KG1 (cell line): ENCODE measurements at places on chromosomes 5 and 9.

DNA sequence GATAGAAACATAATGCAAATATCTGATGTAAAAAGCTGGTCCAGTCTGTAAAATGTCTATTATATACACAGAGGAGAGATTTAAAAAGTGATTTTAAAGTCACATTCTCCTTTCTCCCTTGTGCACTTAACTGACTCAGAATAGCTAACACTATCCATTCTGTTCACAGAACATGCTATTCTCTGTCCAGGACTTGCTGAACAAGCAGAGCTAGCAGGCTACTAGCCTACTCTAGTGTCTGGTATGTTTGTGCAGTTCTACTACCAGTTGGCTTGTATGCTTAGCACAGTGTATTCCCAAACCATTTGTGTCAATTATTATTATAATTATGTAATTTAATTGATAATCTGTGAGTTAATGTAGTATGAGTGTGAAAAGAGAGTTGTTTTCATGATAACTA lies 161.7 kb upstream of the NUDT12 start:
- DNase-seq: no peak

DNA sequence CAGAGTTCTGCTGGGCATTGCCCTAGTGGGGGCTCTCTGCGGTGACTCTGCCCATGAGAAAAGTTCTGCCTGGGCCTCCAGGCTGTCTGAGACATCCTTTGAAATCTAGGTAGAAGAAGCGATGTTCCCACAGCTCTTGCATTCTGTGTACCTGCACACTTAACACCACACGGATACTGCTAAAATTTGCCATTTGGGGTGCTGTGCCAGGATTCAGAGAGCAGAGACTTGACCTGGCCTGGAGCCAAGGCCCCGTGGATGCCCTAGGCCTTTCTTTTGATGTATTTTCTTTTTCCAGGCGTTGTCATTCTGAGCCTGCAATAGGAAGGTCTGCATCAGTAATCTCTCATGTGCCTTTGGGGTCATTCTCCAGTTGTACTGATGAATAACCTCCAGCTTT lies 89.3 kb upstream of the IL12B start:
- DNase-seq: no peak

DNA sequence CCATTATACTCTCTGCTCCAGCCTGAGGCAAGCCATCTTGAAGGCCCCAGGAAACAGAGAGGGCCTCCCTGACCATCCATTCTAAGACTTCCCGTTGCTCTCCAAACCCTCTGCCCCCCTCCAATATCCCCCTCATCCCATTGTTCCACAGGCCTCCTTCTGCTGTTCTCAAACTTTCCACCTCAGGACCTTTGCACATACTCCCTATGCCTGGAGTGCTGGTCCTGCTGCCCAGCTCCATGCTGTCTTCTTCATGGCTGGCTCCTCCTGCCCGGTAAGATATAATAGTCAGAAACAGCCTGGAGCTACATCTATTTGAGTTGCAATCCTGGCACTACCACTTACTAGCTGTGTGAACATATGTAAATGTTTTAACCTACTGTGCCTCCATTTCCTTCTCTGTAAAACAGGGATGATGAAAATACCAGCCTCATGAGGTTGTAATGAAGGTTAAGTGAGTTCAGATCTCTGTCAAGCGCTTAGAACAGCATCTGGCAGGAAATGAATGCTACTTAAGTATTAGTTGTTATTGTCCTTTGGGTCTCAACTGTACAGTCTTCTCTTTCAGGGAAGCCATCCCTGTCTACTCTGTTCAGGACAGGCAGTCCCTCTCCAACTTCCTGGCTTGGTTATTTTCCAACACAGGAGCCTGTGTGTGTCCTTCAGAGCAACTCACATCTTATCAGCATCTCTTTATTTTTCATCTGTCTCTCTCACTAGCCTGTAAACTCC lies 45.8 kb downstream of the TMOD1 start:
- DNase-seq: no peak

GRCh38 chr9:20725675-20726074 lies 41.6 kb downstream of the FOCAD start:
- no peak for DNase-seq

DNA sequence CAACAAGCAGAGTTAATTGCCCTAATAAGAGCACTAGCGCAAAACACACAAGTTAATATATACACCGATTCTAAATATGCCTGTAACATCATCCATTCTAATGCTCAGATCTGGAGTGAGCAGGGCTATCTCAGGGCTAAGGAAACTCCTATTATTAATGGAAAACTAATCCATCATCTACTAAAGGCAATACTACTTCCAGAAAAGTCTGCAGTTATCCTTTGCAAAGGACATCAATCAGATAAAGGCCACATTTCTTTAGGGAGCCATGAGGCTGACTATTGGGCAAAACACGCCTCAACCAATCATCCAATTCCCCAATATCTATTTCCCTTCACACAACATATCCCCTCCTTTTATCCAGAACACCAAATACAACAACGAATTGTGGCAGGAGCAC lies 1032.3 kb upstream of the NUDT12 start:
- DNase-seq: no peak

DNA sequence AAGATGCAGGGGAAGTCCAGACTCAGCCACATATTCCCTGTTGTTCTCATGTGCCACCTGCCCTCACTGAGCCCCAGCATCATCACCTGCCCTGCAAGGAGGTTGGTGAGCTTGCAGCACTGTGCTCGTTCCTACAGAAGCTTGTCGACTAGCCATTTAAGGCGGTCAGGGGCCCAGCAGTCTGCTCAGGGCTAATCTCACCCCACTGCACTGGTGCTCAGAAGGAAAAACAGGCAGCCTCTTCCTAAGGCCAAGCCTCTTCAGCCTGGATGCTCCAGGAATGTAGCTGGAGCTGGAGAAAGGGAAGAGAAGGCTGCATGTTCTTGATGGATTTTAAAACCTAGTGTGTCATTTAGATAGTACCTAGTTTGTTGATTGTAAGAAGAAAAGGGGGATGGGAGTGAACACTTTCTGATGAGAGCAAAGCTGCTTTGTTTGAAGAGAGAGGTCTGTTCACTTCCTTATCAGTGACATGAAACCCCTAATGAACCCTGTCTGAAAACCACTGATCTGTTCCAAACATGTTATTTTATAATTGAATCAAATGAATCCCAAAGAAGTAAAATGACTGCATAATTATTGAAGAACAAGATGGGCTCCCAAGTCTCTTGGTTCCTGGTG lies 10.6 kb upstream of the ASPN start:
- DNase-seq: no peak

GRCh38 chr5:150124111-150124557 lies 31.5 kb downstream of the PDGFRB start:
- no peak for DNase-seq

- DNase-seq: no peak
Measured at GRCh38 chr9:106883626-106884190, 20.7 kb downstream of the ZNF462 start.

DNA sequence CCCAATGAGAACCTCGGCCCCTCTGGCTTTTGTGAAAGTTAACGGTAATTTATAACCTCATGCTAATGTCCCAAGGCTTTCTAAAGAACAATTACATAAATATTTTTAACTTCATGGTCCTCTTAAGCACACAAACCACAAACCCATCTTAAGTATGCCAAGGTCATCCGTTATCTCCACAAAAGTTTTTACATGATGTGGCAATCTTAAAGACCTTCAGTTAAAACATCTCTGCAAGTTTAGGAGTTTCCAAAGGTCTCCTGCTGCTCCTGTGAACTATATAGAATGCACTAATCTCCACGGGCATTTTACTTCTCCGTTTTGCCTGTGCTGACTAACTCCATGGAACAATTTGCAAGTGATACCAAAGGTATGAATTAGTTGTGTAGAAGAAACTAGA lies 228.2 kb downstream of the TLE1 start:
- no peak for DNase-seq

- DNase-seq: no peak
Measured at GRCh38 chr5:7851617-7852289, 820 bp upstream of the CFAP90 start.

GRCh38 chr5:956941-957747 lies 51.5 kb upstream of the NKD2 start:
- DNase-seq: no peak

DNA sequence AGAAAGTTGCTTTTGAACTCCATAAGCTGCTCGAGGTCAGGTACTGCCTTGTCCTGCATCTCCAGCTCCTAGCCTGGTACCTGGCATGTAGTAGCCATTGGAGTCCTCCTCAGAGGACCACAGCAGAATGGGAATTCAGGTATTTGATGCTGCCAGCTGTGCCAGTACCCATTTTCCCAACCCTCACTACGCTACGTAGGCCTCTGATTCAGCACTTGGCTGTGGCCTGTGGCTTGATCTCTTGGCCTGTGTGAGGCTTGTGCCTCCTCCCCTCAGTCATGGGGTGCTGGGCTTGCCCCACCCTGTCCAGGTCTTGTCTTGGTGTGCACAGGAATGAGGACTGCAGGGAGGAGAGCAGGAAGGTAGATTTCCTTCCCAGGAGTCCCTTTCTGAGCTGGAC lies 11.8 kb downstream of the OTULIN start:
- no peak for DNase-seq

- no peak for DNase-seq
Measured at GRCh38 chr9:136289651-136290507, 14.0 kb downstream of the CCDC187 start.

DNA sequence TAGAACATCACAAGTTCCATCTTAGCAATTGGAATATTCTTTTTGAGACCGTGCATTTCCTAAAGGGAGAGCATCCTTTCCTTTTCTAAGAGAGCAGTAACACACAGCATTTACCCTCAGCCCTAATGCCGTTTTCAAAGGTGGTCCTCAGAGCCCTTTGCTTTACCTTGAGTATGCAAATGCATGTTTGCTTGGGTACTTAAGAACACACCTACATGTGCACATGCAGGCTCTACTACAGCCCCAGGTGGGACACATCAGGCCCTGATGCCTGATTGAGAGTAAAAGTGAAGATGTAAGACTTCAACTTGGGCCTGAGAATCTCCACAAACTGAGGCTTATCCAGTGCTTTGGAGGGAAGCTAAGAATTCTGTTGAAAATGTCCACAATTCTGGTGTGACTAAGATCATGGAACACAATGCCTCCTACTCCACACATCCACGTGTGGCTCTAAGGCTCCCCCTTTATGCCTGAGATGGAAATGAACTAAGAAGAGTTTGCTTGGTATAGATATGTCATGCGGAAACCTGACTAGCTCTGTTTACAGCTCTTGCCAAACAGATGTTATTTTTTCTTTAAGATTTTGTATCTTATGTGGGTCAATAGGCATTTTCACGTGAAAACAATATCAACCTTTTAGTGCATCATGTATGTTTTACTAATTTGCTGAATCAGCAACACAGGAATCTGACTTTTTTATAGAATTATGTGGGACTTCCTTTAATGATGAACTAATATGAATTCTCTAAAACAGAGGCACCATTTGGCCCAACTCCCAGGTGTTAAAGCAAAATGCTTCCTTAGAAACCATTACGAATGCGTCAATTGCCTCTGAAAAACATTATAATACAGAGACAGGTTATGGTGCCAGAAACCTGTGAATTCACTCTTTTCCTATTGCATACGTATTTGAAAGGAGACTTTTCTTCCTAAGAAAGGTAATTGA lies 48.9 kb upstream of the SLC2A8 start:
- no peak for DNase-seq

DNA sequence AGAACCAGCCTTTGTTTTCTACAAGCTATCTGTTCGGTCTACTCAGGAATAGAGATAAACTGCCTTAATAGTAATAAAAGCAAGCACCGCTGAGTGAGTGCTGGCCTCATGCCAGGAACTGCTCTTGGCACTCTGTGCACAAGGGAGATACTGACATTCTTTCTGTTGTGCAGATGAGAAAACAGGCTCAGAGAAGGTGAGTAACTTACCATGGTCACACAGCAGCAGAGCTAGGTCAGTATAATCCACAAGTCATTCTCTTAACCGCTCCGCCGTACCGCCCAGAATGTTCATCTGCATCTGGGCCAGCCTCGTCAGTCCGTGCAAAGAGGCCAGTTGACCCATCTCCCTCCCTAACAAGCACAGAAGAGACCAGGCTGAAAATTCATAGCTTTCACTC lies 27.4 kb downstream of the QRFP start:
- DNase-seq: no peak

GRCh38 chr5:62585306-62585705 lies 6.7 kb downstream of the LRRC70 start:
- DNase-seq: no peak

GRCh38 chr9:102569436-102569835 lies 425.7 kb upstream of the CYLC2 start:
- DNase-seq: no peak

DNA sequence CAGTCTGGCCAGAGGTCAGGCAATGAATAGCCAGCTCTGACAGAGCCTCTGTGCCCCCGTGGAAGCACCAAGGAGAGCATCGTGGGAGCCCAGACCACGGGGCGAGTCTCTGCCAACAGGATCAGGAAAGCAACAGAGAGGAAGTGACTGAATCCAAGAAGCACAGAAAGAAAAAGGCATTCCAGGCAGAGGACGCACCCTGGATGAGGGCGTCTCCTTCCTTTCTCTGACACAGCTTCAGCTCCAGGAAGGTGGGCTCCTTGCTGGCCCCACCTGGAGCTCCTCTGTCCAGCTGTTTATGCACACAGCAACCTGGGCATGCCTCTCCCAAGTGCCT lies 16.6 kb downstream of the HK3 start:
- no peak for DNase-seq

GRCh38 chr9:110066929-110067716 lies 140.8 kb downstream of the C9orf152 start:
- DNase-seq: no peak

GRCh38 chr5:36181774-36182173 lies 29.9 kb downstream of the SKP2 start:
- no peak for DNase-seq

- DNase-seq: peak; percentile 46
Measured at GRCh38 chr9:84397151-84397728, 56.7 kb upstream of the SLC28A3 start.

DNA sequence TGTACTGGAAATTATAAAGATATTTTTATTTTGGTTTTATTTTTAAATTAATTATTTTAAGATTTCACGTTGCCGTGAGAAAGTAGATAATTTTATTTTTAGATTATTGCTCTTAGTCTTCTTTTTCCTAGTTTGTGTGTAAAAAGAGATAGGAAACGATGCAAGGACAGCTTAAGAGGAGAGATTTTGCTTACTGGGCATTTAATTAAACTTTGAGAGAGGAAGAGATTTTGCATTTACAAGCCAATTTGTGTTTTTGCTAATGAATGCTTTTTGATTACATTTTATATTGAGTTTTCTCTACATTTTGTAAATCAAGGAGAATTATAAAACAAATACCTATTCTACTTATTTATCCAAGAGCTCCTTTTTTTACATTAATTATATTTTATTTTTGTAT lies 64.0 kb downstream of the ARHGEF28 start:
- no peak for DNase-seq

- no peak for DNase-seq
Measured at GRCh38 chr5:160023007-160023907, 14.3 kb downstream of the TTC1 start.

DNA sequence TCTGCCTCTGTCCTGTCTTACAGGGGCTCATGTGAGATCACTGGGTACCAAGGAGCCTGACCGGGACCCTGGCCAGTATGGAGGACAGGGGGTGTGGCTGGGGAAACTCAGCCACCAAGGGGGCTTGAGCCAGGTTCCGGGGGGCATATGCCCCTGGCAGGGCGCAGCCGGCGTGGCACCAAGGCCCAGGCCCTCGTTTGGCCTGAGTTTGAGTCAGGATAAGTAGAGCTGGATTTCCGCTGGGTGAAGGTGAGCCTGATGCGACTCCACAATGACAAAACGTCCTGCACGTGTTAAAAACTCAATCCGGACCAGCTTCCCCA lies 616 bp upstream of the TSPAN17 start:
- DNase-seq: no peak
